Umbilical cord (tissue), 2 donors: ENCODE measurements at places on chromosomes 5 and 9. TPM values are rescaled to one million over a fixed set of nuclear protein-coding genes. Genes with fewer than 3 reads are reported as not detected.

DNA sequence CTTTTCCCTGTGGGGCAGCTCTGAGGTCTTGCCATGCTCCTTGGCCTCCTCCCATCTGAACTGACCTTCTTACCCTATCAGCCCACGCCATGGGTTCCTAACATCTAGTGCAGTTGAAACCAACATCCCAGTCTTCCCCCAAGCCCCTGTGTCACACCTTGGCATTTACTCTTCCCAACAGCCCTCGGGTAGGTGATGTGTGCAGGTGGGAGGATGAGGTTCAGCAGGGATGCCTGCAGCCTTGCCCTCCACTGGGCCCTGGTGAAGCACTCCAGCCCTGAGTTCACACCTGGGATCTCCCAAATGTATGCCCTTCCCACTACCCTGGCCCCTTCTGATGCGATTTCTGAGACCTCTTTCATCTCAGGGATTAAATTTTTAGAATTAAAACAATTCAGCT is 15.5 kb downstream of the IRX2 start:
- DNase-seq = no peak

Gene IFNE
- total RNA-seq = 11.1 TPM

Gene SLC25A51
- total RNA-seq = 46.7 TPM

DNA sequence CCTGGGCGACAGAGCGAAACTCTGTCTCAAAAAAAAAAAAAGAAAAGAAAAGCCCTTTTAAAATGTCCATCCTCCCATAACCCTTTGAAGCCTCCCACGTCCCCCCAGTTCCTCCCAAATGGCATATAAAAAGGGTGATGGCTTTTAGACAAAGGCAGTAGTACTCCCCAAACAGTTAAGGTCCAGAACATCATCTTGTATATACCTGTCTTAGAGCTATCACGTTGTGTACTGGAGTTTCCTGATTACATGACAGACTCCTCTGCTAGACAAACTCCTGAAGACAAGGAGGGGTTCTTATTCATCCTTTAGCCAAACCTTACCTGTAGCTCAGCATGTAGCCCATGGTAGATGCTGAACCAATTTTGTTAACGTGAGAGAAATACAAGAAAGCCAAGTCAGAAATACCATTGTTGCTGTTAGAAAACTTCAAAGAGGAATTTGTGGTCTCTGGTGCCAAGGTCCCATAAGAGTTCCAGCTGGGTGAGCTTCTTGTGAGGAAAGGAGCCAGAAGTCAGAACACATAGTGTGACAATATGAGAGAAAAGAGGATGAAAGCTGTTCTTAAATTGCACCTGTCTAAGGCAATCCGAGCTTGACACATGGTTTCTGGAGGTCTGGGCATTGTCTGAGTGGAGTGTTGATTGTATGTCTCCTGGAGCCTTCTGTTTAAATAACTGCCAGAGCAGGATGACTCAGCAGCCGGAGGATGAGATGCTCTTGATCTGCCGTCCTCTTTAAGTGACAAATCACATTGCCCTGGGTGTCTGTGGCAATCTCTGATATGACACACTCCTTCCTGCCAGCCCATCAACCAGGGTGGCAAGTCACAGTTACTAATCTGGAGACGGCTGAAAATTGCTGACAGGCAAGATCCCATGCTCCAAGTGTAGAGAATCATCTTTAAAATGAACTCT is 69.1 kb downstream of the ARRDC3 start:
- DNase-seq = peak; percentile 85

DNA sequence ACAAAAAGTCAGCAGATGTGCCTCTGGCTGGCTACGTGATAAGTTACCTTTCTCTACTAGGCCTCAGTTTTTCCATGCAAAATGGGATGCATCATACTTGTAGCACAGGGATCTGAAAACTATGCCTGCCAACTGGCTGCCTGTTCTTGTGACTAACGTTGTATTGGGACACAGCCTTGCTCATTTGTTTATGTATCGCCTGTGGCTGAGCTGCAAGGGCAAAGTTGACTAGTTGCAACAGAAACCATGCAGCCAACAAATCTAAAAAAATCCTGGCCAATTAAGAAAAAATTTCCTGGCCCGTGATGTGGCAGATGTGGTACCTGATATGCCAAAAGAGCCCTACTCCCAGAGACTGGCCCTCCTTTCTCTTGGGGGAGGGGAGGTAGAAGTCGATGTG is 131.3 kb downstream of the SEC61B start:
- DNase-seq = no peak

DNA sequence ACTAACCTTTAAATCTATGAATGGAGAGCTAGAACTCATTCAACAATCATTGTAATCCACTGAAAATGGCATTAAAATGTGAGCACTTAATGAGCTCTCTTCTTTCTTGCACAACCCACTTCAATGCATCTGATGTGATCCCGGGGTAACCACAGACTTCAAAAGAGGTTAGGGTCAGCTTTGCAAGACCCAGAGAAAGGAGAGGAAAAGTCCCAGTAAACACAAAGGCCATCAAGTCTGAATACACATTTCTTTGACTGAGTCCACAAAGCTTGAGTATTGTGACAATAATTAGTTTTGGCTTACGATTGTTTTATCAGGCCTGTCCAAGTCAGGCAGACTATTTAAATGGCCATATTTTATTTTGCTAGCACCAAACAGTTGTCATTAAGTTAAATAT is 148.8 kb upstream of the ZNF608 start:
- no peak for DNase-seq

GRCh38 chr9:129390541-129390940 is 212.5 kb upstream of the IER5L start:
- no peak for DNase-seq

Gene NTRK2
- total RNA-seq = 7.7 TPM

GRCh38 chr5:204001-204400 is 12.7 kb downstream of the LRRC14B start:
- no peak for DNase-seq

GRCh38 chr5:72860499-72860898 is 44.0 kb downstream of the TNPO1 start:
- no peak for DNase-seq

GRCh38 chr5:128674837-128675446 is 136.9 kb upstream of the FBN2 start:
- no peak for DNase-seq

GRCh38 chr5:26610577-26610976 is 427.8 kb downstream of the CDH9 start:
- DNase-seq = no peak

DNA sequence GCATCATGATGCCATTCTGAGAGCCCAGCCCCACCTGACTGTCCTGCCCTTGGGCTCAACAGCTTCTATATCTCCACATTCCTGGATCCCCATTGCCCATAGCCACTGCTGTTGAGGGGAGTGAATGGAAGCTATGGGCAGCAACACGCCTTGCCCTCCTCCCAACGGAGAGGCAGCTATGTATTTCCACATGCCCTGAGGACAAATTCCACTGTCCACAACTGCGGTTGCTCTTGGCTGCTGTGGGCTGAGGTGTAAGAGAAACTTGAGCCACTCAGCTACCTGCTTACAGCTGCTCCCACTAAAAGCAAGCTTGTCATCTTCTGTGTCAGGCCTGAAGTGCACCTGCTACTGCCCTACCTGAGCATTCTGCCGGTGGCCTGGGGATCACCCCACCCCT is 222.9 kb downstream of the PSAT1 start:
- DNase-seq = no peak

GRCh38 chr9:38682713-38683112 is 37.2 kb downstream of the FAM240B start:
- DNase-seq = peak; percentile 48

DNA sequence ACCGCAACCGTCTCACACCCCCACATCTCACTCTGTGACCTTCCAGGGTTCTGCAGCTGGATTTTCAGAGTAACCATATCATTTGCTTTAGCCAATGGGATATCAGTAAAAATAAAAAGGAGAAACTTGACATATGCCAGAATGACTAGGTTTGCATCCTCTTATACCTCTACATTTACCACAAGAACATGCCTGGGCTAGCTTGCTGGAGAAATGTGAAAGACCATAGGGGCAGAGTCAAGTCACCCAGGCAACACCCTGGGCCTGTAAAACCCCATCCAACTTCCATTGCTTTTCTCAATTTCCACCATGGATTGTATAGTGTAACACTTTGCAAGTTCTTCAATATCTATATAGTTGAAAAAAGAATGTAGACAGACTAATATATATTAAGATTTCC is 731.1 kb downstream of the PTPRD start:
- DNase-seq = no peak

Gene SLC46A2
- total RNA-seq = 0.24 TPM

DNA sequence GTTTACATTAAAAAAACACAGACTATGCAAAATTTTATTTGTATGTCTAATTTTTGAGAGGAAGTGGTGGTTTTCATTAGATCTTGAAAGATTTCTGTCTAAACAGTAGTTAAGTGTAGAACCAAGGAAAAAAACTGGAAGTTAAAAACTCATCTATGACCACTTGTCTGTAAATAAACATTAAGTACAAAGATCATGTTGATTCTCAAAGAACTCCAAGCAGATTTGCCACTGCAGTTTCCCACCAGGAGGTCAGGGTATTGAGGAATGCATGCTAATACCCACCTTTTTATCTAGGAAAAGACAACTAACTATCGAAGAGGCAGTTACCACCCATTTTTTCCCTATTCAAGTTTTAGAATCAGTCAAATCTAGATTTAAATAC is 1.9 kb downstream of the STOM start:
- no peak for DNase-seq

DNA sequence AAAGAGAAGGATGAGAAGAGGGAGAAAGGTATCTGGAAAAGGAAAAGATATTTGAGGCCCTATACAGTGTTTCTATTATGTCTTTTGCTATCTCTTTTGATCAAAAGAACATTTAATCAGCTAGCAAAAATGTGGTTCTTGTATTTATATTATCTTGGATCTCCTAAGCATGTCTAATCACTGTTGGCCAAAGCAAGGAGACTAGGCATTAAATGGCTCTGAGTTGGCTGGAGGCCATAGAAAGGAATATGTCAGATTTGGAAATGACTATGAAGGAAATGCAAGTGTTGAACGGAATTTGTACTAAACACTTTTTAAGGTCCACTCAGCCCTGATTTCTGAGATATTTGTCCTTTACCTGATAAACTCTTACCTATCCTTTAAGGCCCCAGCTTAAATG is 22.4 kb upstream of the THG1L start:
- DNase-seq = peak; percentile 56

- DNase-seq = no peak
These were observed 95.5 kb upstream of the ERBIN start for GRCh38 chr5:65830856-65831255.

DNA sequence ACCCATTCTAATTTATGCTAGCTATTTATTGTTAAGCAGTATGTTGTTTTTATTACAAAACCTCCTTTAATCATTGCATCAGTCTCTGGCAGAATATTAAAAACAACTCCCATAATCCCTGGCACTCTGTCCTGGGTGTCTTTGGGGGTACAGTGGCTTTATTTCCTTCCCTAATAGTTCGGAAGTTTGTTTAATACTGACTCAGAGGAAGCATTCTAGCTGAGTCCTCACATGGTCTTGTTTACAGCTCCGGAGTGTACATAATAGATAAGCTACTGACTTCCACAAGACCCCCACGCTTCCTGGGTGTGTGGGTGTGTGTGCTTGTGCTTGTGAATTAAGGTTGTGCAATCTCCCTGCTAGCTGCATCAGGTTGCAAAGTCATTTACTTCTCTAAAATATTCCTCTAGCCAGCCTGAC is 149.8 kb upstream of the CDKN2B start:
- no peak for DNase-seq

- no peak for DNase-seq
These were observed 244.4 kb downstream of the FAM114A2 start for GRCh38 chr5:153794327-153794726.

DNA sequence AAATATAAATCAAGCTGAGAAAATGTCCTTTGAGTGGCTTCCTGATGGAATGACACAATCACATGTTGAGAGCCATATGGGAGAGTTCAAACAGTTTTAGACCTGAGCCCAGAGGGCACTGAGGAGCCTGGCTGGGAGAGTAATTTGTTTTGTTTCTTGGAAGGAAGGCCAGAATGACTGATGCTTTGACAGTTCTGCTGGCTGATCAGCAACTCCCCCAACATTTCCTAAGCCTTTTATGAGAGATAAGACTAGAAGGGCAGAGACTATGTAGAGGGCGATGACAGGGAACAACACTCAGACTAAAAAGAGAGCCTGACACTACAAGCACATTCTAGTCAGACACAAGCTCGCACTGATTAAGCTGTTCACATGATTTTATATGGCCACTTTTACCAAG is 169.2 kb downstream of the COX7C start:
- DNase-seq = no peak

DNA sequence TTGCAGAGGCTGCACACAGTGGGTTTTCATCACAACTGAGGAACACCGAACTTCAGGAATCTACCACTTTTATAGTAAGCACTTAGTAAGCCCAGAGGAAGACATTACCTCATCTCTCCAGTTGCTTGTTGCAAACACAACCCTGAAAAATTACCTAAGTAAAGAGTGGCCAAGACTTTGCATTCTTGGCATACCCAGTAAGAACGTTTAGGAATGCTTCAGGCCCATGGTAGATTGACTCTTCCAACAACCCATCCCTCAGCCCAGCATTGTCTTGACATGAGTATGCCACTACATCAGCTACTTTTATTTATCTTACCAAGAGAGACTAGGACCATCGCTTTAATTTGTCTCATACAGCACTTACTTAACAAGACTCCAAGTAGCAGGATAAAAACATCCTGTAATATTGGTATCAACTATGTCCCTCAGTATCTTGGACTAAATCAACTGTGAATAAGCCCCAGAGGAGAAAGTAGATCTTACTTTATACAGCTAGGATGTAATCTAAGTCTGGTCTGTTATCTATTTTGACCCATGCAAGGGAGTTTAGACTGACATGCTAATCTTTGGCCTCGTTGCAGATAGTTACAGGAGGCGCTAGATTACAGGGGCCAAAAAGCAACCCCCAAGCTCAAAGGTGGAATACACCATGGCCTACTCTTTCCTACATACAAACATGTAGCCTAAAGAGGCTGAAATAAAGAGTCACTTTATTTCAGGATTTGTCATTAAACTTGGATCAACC is 114.9 kb downstream of the INVS start:
- DNase-seq = no peak

DNA sequence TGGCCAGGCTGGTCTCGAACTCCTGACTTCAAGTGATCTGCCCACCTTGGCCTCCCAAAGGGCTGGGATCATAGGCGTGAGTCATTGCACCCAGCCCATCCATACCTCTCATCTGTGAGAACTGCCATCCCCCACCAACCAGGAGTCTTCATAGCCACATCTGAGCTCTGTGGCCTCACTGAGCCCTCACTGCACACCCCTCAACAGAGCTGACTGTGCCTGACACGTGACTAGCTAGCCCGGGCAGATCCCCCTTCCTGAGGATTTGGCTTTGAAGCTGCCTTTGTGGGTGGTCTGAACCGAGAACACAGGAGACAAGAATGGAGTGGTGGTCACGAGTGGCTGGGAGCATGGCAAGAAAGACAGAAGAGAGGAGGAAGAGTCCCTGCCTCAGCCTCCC is 15.6 kb downstream of the AK8 start:
- DNase-seq = no peak

Gene BSPRY
- 2.6 TPM for total RNA-seq

GRCh38 chr9:95077766-95078370 is 239.6 kb downstream of the FANCC start:
- DNase-seq = no peak

Gene INSL4
- total RNA-seq = 4.8 TPM
